ENCODE measurements at places on chromosomes 7 and 10. TPM values are rescaled to one million over a fixed set of nuclear protein-coding genes. Genes with fewer than 3 reads are reported as not detected.

Gene ZSWIM8
- 45.1 TPM for total RNA-seq

Gene FRAT2
- 5.1 TPM for total RNA-seq

Gene KRIT1
- 29.2 TPM for total RNA-seq

Gene EBLN1
- not detected for total RNA-seq

Gene TMEM213
- total RNA-seq, result 0.19 TPM

Gene ADARB2
- 2.2 TPM for total RNA-seq

Gene DKK1
- not detected for total RNA-seq

Gene EPO
- total RNA-seq, result not detected

DNA sequence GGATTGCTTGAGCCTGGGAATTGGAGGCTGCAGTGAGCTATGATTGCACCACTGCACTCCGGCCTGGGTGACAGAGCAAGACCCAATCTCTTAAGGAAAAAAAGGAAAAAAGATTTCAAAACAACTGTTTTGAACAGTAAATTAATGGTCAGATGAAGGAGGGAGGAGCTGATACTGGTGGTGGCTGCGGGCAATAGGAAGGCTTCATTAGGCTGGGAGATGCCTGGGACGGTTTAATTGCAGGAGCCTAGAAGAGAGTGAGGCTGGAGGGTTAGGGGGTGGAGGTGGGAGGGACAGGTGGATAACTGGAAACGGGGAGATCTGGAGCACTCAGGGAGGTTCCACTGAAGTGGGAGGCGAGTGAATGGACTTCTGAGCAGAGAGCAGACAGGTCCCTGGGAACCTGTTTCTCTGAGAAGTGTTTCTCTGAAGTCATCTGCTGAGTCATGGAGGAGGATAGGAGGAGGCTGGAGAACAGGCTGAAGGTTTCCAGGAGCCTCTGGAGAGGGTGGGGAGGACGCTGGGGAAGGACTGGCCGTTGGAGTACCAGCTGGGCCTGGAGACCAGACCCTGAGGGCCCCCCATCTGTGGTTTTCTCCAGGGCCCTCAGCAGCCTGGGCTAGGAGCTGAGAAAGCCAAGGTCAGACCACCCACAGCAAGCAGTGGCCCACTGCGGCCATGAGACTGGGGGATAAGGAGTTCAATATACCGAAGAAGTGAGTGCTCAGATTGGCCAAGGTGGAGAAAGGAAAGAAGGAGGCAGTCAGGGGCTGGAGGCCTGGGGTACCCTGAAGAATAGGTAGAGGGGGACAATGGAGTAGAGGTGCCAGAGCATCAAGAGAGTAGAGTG, 14.4 kb upstream of the YWHAG start:
- H3K27ac ChIP-seq, result no peak overlapping the region
- no peak for DNase-seq
- H3K4me3 ChIP-seq, result no peak overlapping the region
- peaks cover 4% of the 10 kb centered on the region for H3K27me3 ChIP-seq
- H3K36me3 ChIP-seq, result no peaks in the 10 kb centered on the region

DNA sequence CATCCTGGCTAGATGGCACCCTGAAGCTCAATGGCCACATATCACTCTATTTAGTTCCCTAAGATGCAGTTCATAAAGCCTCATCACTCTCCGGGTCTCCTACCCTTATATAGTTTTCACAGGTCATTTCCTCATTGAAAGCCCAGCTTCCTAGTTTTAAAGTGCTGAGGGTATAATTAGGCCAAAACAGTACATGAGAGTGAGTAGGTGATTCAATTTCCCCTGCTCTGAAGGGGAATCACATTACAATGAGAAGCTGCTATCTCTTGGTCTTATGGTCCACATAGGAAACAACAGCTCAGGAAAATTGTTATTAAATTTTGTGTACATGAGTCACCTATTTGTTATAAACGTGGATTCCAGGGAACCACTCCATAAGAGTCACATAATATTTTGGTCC, 162.0 kb downstream of the SEMA3E start:
- H3K27me3 ChIP-seq, result no peaks in the 10 kb centered on the region
- DNase-seq, result no peak
- H3K36me3 ChIP-seq, result no peaks in the 10 kb centered on the region
- no peak overlapping the region for H3K4me3 ChIP-seq
- no peak overlapping the region for H3K27ac ChIP-seq

DNA sequence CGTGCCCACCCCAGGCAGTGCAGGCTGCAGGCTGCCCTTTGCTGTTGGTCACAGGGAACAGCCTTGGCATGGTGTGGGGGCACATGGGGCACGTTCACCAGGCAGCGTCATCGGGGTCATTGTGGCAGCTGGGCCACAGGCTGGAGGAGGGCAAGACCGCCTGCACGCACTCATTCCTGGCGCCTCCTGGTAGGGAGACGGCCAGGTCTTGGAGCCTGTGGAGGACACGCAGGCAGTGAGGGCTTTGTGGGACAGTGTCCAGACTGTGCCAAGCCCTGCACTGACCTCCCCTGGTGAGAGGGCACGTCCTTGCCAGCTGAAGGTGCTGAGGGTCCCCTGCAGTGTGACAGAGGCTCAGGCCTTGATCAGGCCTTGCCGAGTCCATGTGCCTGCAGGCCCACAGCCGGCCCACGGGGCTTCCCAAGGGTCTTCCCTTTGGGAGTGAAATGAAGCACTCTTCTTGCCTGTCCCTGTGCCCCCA, 76.4 kb downstream of the NKX6-2 start:
- H3K36me3 ChIP-seq, result peaks cover 23% of the 10 kb centered on the region
- H3K27me3 ChIP-seq, result no peaks in the 10 kb centered on the region
- no peak overlapping the region for H3K4me3 ChIP-seq
- no peak for DNase-seq
- no peak overlapping the region for H3K27ac ChIP-seq
- H3K4me1 ChIP-seq, result no peaks in the 10 kb centered on the region

DNA sequence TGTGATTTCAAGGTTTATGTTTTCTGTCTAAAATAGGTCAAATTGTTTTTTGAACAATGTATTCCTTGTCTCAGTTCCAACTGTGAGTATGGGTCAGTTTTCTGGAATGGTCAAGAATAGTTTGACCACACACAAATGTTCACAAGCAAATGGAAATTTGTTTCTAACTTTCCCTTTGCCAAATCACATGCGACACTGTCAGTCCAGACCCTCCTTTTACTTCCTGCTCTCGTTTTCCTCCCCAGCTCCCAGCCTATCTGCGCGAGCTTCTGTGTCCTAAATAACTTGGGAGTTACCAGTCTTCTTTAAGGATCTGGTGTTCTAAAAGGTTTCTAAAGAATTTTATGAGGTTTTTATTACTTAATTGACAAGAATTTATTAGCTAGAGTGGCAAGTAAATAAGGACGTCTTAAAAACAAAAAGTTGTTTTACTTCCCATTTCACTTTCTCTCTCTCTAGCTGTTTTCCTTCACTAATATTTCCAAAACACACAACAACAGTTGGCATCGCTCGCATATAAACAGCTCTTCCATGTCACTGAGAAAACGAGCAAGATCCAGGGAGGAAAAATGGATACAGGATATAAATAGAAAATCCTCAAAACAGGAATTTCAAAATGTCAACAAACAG, 266.1 kb upstream of the KLF6 start:
- peaks cover 4% of the 10 kb centered on the region for H3K4me1 ChIP-seq
- DNase-seq, result no peak
- no peaks in the 10 kb centered on the region for H3K36me3 ChIP-seq
- H3K4me3 ChIP-seq, result no peak overlapping the region
- H3K27ac ChIP-seq, result no peak overlapping the region
- no peaks in the 10 kb centered on the region for H3K27me3 ChIP-seq

DNA sequence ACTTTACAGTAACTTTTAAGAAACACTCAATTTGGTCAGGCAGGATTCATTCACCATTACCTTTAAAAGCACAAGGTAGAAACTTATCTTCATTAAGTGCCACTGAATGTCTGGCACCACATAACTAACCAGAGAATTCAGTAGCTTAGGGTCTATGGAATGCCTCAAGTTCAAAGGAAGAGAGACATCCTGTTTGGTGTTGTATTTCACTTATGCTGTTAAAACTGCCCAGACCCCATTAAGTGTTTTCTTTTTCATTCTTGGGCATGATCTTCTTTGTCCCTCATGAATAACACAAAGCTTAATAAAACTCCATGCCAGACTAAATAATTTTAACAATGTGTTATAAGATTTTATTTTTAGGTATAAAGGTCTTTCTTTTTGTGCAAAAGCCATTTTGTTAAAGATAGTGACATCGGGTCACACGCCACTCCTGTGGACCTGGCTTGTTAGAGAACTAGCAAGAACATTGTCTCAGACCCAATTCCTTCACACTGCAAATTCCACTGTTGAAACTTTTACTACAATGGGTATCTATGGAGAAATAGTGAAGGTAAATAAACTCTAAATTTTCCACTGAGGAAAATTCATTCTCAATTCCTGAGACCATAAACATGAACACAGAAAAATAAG, 221.0 kb downstream of the TWIST1 start:
- H3K4me3 ChIP-seq, result no peak overlapping the region
- no peak for DNase-seq
- no peaks in the 10 kb centered on the region for H3K36me3 ChIP-seq
- H3K27ac ChIP-seq, result no peak overlapping the region

DNA sequence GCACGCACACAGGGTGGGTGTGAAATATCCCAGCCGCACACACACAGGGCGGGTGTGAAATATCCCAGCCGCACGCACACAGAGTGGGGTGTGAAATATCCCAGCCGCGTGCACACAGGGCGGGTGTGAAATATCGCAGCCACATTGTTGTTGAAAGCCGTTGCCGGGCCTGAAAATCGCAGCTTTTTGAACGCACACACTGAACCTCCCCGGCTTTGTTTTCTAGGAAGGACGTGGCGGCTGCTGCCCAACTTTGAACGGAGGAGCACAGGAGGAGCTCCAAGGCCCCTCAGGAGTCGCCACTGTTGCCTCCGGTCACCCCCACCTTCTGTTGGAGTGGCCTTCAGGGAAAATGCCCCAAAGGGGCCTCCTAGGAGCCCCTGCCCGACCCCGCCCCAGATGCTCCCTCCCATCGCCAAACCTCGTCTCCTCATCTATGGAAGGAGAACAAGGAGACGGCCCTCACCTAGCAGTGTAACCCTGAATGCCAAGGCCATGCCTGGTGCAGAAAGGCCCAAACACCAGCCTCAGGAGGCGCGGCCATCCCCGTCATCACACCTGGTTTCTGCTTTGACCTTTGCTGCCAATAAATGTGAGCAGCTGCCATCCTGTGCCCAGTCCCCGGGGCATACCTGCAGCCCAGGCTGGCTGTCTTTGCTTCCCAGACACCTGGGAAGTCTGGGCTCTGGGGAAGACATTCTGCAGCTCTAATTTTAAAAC, 318.6 kb downstream of the PTPRN2 start:
- no peak overlapping the region for H3K4me3 ChIP-seq
- no peak for DNase-seq
- no peak overlapping the region for H3K27ac ChIP-seq
- no peaks in the 10 kb centered on the region for H3K4me1 ChIP-seq
- no peaks in the 10 kb centered on the region for H3K27me3 ChIP-seq
- no peaks in the 10 kb centered on the region for H3K36me3 ChIP-seq

DNA sequence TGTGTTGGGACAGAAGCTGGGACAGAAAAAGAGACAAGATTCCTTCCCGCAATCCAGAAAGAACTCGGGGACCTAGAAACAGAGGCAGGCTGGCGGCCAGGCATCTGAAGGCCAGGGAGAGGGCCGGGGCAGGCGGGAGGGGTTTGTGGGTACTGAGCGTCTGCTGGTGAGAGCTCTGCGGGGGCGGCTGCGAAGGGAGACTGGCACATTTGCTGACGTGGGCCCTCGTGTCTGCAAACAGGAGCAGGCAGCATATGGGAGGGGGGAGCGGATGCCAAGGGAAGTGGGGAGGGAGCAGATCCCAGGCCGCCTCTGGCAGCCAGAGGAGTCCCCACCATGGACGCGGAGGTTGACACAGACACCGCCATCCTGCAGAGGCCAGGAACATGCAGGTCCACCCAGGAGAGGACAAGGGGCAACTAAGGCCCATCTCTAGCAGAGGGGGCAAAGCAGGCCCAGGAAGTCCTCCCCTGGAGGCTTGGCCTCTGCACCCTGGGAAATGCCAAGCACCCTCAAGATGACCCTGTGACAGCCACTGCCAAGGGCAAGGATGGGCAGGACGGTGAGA, 32.2 kb downstream of the KCNH2 start:
- H3K4me1 ChIP-seq, result peaks cover 20% of the 10 kb centered on the region
- DNase-seq, result no peak
- H3K27me3 ChIP-seq, result peaks cover 10% of the 10 kb centered on the region
- no peak overlapping the region for H3K4me3 ChIP-seq
- no peaks in the 10 kb centered on the region for H3K36me3 ChIP-seq

DNA sequence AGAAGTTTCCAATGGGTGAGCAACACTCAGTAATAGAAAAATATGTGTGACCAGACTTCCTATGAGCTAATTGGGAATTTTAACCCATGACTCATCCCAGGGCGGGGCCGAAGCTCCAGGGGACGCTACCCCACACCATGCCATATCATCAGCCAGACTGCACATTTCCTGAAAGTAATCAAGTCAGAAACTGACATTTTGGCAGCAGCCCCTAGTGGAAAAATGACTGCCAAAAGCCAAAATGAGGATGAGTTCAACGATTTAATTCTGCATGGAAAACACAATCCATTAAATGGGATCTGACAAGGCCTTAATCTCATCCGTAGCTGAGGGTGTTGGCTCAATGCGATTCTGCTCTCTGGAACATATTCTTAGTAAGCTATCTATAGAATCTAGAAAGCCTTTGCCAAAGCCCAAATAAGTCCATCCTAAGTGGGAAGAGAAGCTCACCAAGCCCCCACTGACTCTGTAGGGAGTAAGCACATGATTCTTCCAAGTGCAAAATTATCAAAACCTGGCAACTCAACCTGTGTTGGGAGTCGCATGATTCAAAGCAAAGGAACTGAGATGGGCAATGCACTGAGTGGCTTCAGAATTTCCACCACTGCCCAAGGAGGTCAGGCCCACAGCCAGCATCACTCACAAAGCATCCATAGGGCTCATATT, 93.1 kb upstream of the PDE1C start:
- H3K4me3 ChIP-seq, result no peak overlapping the region
- no peak overlapping the region for H3K27ac ChIP-seq
- H3K27me3 ChIP-seq, result no peaks in the 10 kb centered on the region

DNA sequence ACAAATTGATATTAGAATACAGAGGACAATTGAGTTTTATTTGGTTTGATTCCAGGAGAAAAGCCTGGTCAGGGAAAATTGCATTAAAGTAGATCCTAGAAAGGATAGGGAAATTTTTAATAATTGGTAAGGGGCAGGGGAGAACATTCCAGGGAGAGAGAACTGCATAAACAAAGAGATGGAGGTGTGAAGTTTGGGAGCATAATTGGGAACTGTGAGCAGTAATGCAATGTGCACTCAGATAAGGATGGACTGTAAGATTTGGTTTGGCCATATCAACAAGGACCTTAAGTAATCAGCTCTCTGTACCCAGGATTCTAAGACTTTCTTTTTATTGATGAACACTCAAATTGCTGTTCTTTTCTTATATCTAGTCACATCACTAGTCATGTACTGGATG, 41.4 kb downstream of the ZMYND11 start:
- H3K27ac ChIP-seq, result no peak overlapping the region
- no peaks in the 10 kb centered on the region for H3K36me3 ChIP-seq
- peaks cover 8% of the 10 kb centered on the region for H3K4me1 ChIP-seq
- no peak overlapping the region for H3K4me3 ChIP-seq
- H3K27me3 ChIP-seq, result no peaks in the 10 kb centered on the region
- no peak for DNase-seq

DNA sequence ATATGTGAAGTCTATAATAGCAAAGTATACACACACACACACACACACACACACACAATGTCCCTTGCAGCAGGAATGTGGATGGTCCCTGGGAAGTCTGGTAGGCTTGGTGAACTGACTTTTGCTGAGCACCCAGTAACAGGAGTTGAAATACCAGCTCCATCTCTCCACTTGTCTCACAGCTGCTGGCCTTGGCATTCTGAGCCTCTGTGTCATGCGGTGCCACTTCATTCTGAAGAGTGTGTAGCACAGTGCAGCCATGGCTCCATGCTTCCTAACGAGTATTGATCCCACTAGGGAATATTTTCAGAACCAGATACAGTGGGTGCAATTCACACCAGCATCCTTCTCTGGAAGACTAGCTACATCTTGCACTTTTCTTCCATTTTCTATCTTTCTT, 192.4 kb downstream of the ADARB2 start:
- no peaks in the 10 kb centered on the region for H3K36me3 ChIP-seq
- no peaks in the 10 kb centered on the region for H3K27me3 ChIP-seq
- no peaks in the 10 kb centered on the region for H3K4me1 ChIP-seq
